ENCODE measurements at places on chromosomes 13 and 19. TPM values are rescaled to one million over a fixed set of nuclear protein-coding genes. Genes with fewer than 3 reads are reported as not detected.

The CACNG6 gene
- polyA plus RNA-seq = 1.6 TPM

DNA sequence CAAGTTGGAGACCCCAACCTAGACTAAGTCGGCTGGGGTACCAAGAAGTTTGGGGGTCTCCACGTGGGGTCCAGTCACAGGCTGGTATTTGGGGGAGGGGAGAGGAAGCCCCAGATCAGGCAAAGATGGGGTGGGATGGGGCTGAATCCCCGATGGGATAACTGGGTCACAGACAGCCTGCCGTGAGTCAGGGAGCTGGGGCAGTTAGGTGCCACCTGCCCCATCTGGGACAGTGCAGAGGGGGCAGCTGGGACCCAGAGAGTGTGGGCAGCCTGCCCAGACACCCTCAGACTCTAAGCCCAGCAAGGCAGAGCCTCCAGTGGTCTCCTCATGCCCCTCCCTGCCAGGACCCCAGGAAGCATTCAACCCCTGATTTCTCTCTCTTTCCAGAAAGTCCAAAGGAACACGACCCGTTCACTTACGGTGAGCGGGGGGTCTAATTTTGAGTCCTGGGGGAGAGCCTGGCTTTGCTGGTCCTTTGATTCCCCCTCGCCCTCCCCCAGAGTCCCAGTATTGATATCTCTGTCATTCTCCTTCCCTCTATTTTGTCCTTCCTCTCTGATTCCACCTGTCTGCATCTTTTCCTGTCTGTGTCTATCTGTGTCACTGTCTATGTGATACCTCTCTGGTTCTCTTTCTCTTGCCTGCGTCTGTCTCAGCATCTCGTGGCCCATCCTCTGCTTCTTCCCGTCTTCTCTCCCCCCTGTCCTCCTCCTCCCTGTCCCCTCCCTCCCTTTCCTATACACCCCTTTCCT lies 1.8 kb downstream of the FXYD1 start:
- DNase-seq = no peak

GRCh38 chr19:7873304-7874075 lies 700 bp downstream of the PRR36 start:
- DNase-seq = no peak

DNA sequence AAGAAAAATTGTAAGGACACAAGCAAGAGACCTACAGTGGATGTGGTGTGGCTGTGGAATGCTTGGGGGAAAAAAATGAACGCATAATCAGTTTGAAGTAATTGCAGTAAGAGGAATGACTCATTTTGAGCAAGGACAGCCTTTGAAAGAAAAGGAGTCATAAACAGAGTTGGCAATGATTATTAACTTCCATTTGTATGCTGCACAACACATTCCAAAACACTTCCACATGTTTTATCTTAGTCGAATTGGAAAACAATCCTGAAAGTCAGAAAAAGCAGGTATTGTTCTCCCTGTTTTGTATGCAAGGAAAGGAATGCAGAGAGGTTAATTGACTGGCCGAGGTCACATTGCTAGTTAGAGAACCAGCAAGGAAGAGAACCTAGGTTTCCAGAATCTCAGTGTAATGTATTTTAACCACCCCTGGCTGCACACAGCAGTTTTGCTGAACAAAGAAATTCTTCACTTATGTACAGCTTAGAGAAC lies 630.0 kb upstream of the MIR17HG start:
- DNase-seq = no peak

- no peak for DNase-seq
Measured at GRCh38 chr19:43778651-43779050, 2.1 kb downstream of the KCNN4 start.
